Type B pancreatic cell (in vitro differentiated cells): ENCODE measurements at places on chromosomes 6 and 20.

- H3K27me3 ChIP-seq = peaks cover 14% of the 10 kb centered on the region
- no peaks in the 10 kb centered on the region for H3K4me1 ChIP-seq
- no peak overlapping the region for H3K27ac ChIP-seq
- no peak overlapping the region for H3K4me3 ChIP-seq
Observed at GRCh38 chr20:44837946-44838345, 27.6 kb upstream of the RIMS4 start.

- DNase-seq = no peak
- peaks cover 3% of the 10 kb centered on the region for H3K27me3 ChIP-seq
- H3K36me3 ChIP-seq = no peaks in the 10 kb centered on the region
- no peak overlapping the region for H3K27ac ChIP-seq
- no peak overlapping the region for H3K4me3 ChIP-seq
Observed at GRCh38 chr6:71248306-71248765, 40.3 kb upstream of the OGFRL1 start.

GRCh38 chr20:24535941-24536730 lies 66.7 kb downstream of the SYNDIG1 start:
- no peak overlapping the region for H3K4me3 ChIP-seq
- DNase-seq = no peak
- H3K27me3 ChIP-seq = peaks cover 5% of the 10 kb centered on the region
- no peak overlapping the region for H3K27ac ChIP-seq
- H3K4me1 ChIP-seq = no peaks in the 10 kb centered on the region

GRCh38 chr20:34977365-34978091 lies 21.9 kb downstream of the MYH7B start:
- H3K27ac ChIP-seq = no peak overlapping the region
- peaks cover 6% of the 10 kb centered on the region for H3K4me1 ChIP-seq
- no peaks in the 10 kb centered on the region for H3K27me3 ChIP-seq
- H3K36me3 ChIP-seq = no peaks in the 10 kb centered on the region

- peak; percentile 34 for DNase-seq
- peaks cover 21% of the 10 kb centered on the region for H3K27me3 ChIP-seq
- H3K27ac ChIP-seq = no peak overlapping the region
Observed at GRCh38 chr20:57849521-57850215, 139.9 kb upstream of the PMEPA1 start.

GRCh38 chr6:43076464-43077332 lies 584 bp downstream of the PTK7 start:
- H3K4me1 ChIP-seq = peaks cover 15% of the 10 kb centered on the region
- H3K4me3 ChIP-seq = peak overlapping the region; percentile 90
- no peak for DNase-seq
- H3K27ac ChIP-seq = peak overlapping the region; percentile 58
- H3K27me3 ChIP-seq = no peaks in the 10 kb centered on the region
- H3K36me3 ChIP-seq = peaks cover 18% of the 10 kb centered on the region

- H3K4me3 ChIP-seq = no peak overlapping the region
- H3K36me3 ChIP-seq = no peaks in the 10 kb centered on the region
- peaks cover 3% of the 10 kb centered on the region for H3K27me3 ChIP-seq
- no peak for DNase-seq
- peaks cover 7% of the 10 kb centered on the region for H3K4me1 ChIP-seq
Observed at GRCh38 chr6:23335894-23336293, 766.5 kb downstream of the HDGFL1 start.

DNA sequence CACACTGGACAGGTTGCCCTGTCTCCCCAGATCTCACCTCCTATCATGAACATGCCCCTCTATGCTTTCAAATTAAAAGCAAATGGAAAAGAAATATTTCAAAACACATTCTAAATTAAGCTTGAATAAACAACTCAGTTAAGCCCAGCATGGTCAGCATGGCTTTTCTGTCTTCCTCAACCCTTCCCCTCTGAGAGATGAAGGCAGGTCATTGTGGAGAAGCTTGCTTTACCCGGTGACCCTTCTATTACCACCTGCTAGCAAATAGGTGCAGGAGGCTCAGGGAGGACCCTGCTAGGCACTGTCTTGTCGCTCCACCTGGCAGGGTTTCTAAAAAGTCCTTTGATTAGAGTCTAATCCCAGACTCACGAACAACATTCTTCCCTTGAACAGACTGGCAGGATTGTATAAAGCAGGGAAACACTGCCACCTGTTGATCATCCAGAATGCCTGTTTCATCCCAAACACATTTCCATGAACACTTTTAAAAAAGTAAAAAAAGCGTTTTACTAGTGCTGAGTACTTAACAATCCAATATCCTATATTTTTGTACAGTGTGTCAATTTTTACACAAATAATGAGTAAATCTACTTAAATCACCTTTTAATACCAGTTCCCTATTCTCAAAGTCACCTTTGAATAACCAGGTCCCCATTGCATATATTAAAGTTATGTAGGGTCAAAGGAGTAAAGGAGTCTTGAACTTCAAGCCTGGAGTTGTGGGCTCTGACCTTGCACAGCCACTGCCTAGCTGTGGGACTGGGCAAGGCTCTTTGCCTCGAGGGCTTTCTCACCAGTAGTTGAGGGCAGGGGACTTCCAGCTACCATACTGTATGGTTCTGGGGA lies 75.5 kb downstream of the GPR6 start:
- no peak overlapping the region for H3K4me3 ChIP-seq
- H3K27ac ChIP-seq = no peak overlapping the region
- peaks cover 10% of the 10 kb centered on the region for H3K4me1 ChIP-seq
- no peak for DNase-seq

DNA sequence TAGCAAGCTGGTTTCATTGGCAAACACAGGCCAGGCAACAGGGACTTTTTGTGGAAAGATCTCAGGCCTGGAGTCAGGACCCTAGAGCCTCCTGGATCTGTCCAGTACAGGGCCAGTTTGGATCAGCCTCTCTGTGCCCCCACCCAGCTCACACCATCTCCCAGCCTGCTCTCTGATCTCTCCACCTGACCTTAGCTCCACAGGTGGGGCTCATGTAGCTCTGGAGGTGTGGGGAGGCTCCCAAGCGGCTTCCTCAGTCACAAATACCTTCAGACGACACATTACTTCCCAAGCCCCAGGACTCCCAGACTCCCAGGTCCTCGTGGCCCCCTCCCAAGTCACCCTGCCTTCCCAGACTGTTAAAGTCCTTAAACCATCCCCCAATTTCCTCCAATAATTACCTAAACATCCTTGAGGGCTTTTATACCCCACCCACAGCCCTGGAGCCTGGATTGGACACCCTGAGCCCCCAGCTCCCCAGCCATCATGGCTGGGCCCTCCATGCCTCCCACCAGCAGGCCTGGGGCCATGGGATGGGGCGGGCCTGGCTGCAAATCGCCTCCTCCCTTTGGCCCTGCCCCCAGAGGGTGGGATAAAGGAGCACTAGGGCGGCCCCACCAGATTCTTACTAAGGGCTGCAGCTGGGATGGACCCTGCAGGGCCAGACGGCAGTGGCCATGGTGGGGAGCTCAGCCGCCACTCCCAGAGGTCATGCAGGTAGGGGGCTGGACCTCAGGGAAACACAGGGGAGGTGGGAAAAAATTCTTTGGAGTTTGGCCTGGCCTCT lies 15.9 kb upstream of the FANCE start:
- H3K27ac ChIP-seq = no peak overlapping the region
- no peak overlapping the region for H3K4me3 ChIP-seq
- no peaks in the 10 kb centered on the region for H3K4me1 ChIP-seq
- H3K36me3 ChIP-seq = no peaks in the 10 kb centered on the region
- no peak for DNase-seq

DNA sequence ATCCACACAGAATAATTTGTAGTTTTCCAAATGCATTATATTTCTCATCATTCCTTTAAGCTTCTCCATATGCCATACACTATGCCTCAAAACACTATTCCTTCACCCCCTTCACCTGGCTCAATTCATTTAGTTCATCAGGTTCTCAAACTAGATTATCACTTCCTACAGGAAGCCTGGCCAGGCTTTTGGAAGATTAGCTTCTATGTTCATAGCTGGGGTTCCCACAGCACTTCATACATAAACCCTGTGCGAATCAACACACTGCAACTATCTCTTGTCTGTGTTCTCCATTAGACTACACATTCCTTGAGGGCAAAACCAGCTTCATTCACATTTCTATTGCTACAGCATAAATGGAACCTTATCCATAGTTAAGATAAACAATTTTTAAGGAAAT lies 40.5 kb upstream of the PLN start:
- no peak overlapping the region for H3K4me3 ChIP-seq
- DNase-seq = no peak
- H3K27me3 ChIP-seq = no peaks in the 10 kb centered on the region
- H3K4me1 ChIP-seq = no peaks in the 10 kb centered on the region

GRCh38 chr20:63105211-63106107 lies 98.7 kb upstream of the BHLHE23 start:
- peaks cover 45% of the 10 kb centered on the region for H3K27me3 ChIP-seq
- no peak overlapping the region for H3K27ac ChIP-seq
- DNase-seq = no peak
- no peak overlapping the region for H3K4me3 ChIP-seq
- H3K4me1 ChIP-seq = no peaks in the 10 kb centered on the region

- no peak for DNase-seq
- H3K27me3 ChIP-seq = no peaks in the 10 kb centered on the region
- no peak overlapping the region for H3K27ac ChIP-seq
- H3K36me3 ChIP-seq = no peaks in the 10 kb centered on the region
- no peak overlapping the region for H3K4me3 ChIP-seq
Observed at GRCh38 chr20:10105046-10105445, 70.3 kb downstream of the ANKEF1 start.

GRCh38 chr6:24484657-24485323 lies 4.6 kb downstream of the GPLD1 start:
- H3K27me3 ChIP-seq = no peaks in the 10 kb centered on the region
- H3K4me1 ChIP-seq = no peaks in the 10 kb centered on the region
- DNase-seq = no peak
- H3K27ac ChIP-seq = no peak overlapping the region
- H3K4me3 ChIP-seq = no peak overlapping the region

DNA sequence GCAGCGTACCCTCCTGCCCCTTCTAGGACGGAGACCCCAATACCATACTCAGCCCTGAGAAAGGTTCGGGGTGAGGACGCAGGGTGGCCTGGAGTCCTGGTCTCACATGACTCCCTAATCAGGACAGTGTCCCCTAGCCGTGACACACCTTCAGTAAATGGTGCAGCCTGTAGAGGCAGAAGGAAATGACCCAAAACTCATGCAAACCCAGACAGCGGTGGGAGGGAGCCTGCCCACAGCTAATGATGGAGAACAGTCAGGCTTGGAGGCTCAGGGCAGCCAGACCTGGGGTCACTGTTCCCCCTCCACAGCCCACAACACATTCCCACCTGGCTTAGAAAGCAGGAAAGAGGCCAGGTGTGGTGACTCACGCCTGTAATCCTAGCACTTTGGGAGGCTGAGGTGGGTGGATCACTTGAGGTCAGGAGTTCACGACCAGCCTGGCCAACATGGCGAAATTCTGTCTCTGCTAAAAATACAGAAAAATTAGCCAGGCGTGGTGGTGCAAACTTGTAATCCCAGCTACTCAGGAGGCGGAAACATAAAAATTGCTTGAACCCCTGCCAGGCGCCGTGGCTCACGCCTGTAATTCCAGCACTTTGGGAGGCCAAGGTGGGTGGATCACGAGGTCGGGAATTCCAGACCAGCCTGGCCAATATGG lies 8.8 kb upstream of the HMGA1 start:
- H3K36me3 ChIP-seq = no peaks in the 10 kb centered on the region
- no peaks in the 10 kb centered on the region for H3K27me3 ChIP-seq
- no peak for DNase-seq
- H3K4me1 ChIP-seq = peaks cover 16% of the 10 kb centered on the region
- H3K27ac ChIP-seq = no peak overlapping the region
- H3K4me3 ChIP-seq = no peak overlapping the region

DNA sequence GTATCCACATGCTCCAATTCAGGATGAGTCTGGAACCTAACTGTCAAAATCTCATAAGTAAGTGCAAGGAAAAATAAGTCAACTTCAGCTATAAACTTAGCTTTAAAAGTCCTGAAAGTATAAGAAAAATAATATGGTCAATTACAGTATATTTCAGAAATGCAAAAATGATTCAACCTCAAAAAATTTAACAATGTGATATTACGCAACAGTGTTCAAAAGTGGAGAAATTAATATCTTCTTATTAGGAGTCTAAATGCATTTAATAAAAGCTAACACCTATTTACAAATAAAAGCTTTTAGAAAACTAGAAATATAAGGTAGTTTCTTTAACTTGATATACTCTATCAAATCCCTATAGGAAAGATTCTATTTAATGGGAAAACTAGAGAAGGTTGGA lies 111.2 kb upstream of the OPRM1 start:
- no peaks in the 10 kb centered on the region for H3K27me3 ChIP-seq
- no peaks in the 10 kb centered on the region for H3K36me3 ChIP-seq
- DNase-seq = no peak
- H3K27ac ChIP-seq = no peak overlapping the region
- H3K4me3 ChIP-seq = no peak overlapping the region

DNA sequence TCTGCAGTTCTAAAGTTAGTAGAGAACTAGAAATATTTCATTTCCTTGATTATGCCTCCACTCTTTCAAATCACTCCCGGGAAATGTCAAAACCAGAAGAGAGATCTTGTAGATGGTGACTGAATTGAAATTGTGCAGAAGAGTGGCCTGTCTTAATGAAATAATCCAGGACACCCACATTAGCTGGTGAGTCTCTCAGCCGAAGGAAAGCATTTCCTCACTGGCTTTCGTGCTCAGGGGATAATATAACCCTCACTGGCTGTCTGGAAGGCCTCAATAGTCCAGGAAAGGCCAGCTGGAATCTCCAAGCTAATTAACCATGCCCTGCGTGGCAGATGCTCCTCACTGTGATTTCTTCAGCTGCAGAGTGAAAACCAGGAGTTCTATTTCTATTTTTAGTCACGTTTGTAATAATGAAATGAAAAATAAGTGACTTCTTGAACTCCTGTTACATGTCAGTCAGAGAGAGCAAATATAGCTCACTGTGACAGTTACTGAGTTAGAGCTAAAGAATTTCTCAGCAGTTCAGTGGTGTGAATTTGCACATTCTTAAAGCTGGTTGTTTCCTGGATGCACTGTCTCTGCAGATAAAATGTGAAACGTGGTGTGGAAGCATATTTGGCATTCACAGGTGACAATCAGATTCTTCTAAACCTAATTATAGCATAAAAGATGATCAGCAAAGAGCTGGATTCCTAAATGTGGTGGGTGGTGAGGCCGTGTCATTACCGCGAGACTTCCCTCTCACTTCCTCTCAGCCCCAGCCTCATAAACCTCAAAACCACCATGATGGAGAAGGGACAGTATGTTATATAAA lies 211.7 kb downstream of the LMBRD1 start:
- DNase-seq = no peak
- H3K4me3 ChIP-seq = no peak overlapping the region
- H3K27ac ChIP-seq = no peak overlapping the region
- H3K4me1 ChIP-seq = peaks cover 13% of the 10 kb centered on the region
- no peaks in the 10 kb centered on the region for H3K27me3 ChIP-seq

DNA sequence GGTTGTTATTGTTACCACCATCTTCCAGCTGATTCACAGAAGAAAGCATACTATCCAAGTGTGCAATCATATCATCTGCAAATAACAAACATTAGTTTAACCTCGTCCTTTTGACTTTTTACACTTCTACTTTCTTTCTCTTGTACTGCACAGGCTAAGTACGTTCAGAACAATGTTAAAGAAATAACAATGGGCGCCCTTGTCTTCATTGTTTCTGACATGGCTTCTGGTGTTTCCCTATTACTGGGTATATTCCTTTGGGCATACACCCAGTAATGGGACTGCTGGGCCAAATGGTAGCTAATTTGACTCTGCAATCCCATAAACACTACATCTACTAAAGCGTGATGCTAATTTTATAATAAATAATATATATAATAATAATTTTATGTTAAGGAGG lies 146.7 kb downstream of the GJA10 start:
- no peaks in the 10 kb centered on the region for H3K27me3 ChIP-seq
- H3K4me1 ChIP-seq = no peaks in the 10 kb centered on the region
- no peak for DNase-seq

- no peak overlapping the region for H3K4me3 ChIP-seq
- no peak for DNase-seq
- H3K4me1 ChIP-seq = peaks cover 11% of the 10 kb centered on the region
- H3K36me3 ChIP-seq = no peaks in the 10 kb centered on the region
Observed at GRCh38 chr6:163776196-163776905, 361.8 kb downstream of the QKI start.
